SW 1271 (cell line): ENCODE measurements at places on chromosomes 3 and 15.

DNA sequence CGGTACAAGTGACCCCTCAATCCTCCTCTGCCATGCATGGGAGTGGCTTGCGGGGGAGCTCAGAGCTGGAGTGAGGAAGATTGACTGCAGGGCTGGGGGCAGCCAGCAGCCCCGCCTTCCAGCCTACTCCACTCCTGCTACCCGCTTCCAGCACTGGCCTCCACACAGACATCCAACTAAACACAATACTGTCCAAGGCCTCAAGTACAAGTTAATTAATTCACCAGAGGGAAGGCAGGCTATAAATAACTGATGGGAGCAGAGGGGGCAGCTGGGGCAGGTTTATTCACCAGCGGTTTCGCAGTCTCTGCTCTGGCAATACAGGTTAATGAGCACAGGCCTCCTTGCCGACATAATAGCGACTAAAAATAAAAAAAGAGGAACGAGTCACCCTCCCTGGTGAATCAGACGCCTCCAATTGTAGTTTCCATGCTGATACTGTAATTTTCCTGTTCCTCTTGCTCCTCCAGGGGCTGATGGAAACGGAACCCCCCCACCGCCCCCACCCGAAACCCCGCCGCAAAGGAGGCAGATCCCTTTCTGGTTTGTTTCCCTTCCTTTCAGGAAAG lies 166.4 kb upstream of the TLE3 start:
- no peak for DNase-seq

GRCh38 chr15:70127770-70128413 lies 30.2 kb upstream of the TLE3 start:
- DNase-seq, result no peak

DNA sequence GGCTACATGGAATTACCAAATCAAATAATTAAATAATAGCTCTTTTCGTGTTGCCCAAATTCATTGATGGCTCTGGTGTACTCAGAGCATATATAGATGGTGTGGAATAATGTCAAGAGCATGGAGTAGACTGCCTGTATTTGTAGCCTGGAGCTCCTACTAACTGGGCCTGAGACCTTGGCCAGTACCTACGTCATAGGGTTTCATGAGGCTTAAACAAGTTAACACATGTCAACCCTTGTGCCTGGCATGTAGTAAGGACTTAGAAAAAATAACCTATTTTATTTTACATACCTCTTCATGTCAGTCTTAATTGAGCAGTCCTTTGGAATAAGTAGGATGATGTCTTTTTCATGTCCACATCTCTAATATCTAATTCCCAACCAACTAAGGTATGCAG lies 223.7 kb upstream of the DPH6 start:
- DNase-seq, result no peak

DNA sequence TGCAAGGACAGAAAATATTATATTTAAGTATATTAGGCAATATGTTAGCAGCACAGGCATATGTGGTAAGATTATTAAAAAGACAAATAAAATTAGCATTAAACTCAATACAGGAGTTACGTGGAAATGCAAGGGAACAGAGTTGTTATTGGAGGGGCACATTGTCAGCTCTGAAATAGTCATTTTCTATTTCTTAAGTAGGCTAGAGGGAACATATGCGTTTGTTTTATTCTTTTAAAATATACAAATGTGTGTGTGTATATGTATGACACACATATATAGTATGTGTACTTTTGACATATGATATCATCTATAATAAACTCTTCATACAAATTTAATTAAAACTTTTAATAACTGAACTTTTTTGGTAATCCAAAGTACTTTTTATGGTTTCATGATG lies 22.8 kb upstream of the VEPH1 start:
- no peak for DNase-seq

DNA sequence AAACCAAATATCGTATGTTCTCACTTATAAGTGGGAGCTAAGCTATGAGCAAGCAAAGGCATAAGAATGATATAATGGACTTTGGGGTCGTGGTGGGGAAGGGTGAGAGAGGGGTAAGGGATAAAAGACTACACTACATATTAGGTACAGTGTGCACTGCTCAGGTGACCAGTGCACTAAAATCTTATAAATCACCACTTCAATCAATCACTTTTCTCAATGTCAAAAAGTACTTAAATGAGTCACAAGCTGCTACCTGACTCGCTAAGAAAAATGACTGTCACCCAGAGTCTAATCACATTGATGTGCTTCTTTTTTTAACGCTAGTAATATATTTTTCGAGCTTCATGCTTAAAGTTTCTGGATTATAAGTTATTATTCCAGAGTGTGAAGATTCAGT lies 95.5 kb downstream of the CBLB start:
- DNase-seq, result no peak

GRCh38 chr3:114333923-114334240 lies 40.1 kb downstream of the TIGIT start:
- no peak for DNase-seq

DNA sequence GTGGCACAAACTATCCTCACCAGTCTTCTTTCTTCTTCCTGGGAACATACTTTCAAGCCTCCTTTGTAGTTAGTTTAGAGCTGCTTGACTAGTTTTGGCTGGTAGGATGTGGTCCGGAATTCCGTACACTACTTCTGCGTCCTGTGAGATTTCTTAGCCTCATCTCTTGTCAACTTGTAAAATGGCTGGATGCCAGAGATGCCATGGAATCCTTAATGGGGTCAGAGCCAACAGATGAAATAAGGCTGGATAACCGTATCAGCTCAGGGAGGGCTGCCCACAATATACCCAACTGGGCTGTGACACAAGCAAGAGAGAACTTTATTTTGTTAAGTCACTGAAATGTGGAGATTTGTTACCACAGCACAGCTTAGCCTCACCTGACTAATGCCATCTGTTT lies 466.9 kb upstream of the MDFIC2 start:
- no peak for DNase-seq

DNA sequence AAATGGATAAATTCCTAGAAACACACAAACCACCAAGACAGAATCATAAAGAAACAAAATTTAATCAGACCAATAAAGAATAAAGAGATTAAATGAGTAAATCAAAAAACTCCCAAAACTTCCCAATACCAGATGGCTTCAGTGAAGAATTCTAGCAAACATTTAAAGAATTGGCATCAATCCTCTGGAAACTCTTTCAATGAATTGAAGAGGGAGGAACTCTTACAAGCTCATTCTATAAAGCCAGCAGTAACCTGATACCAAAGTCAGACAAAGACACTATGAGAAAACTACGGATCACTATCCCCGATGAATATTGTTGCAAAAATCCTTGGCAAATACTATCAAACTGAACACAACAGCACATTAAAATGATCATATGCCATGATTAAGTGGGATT lies 81.9 kb upstream of the SLCO2A1 start:
- DNase-seq, result no peak

DNA sequence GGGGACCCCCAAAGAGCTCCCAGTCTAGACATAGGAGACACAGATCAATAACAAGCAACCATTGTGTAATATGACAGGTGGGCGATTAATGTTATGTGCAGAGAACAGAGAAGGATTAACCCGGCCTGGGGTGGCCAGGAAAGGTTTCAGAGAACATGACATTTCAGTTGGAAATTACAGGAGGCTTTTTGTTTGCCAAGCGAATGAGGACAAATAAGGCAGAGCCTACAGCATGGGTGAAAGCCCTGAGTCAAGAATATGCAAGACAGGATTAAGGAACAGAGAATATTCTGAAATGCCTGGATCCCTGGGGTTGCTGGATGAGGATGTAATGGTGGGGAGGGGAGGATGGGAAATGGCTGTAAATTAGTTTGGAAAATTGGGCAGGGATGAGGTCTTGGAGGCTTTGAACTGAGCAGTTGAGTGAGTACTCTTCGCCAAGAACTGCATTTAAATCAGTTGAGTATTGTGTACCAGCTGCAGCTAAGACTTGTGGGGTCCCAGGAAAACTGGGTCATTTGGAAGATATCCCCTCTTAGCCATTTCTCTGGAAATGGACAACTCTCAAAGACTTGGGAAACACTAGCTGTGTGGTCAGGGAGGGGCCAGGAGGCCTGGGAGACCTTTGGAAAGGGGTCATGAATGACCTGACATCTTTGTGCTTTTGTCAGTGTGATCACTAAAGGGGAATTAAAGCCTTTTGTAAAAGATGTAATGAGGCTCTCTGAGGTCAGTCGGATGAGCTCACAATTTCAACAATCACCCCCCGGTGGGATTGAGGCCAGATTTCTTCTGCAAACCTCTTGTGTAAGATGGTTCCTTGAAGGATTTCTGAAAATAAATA lies 198.6 kb upstream of the NR2E3 start:
- DNase-seq, result no peak

- DNase-seq, result no peak
These were observed 906.0 kb upstream of the ALCAM start for GRCh38 chr3:104460477-104461406.

- no peak for DNase-seq
These were observed 95.8 kb upstream of the CTDSPL start for GRCh38 chr3:37765591-37766488.

DNA sequence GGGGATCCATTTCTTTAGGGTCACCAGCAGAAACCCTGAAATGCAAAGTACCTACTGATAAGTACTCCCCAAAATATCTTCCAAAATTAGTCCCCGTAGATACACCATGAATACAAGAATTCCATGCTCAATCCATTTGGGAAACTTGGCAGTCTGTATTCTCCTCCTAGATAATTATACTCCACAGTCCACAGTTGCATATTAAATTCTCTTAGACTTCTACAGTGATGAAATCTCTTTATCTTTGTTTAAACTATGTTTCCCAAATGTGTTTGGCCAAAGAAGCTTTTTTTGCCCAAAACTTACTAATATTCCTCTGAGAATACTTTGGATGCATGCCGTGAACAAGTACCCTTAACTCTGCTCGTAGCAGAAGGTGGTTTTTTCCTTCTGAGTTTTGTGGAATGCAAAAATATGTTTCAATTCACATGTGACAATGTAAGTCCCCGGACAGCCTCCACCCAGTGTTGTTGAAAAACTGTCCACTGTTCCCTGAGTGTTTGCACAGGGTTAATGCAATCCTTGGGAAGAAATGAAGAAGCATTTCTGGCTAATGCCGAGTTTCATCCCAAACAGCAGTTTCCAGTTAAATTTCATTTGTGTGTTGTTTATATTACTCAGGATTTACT lies 126.7 kb downstream of the ARNT2 start:
- no peak for DNase-seq

- DNase-seq, result no peak
These were observed 528.8 kb downstream of the UNC13C start for GRCh38 chr15:54506977-54507524.

DNA sequence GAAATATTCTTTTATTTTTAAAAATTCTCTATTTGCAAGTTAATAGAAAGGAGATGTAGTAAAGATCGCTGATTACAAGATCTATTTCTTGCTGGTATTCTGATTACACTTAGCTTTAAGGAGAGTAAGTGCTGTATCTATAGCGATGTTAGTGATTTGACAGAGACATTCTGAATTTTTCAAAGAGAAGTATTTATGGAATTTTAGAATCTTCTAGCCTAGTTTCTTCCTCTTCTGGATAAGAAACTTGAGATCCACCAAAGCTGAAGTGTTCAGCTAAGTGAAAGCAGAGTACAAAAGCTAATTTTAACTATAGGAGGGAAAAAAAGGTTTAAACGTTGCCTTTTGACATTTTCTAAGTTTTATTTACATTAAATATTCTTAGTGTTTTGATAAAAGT lies 72.1 kb upstream of the RARB start:
- no peak for DNase-seq

DNA sequence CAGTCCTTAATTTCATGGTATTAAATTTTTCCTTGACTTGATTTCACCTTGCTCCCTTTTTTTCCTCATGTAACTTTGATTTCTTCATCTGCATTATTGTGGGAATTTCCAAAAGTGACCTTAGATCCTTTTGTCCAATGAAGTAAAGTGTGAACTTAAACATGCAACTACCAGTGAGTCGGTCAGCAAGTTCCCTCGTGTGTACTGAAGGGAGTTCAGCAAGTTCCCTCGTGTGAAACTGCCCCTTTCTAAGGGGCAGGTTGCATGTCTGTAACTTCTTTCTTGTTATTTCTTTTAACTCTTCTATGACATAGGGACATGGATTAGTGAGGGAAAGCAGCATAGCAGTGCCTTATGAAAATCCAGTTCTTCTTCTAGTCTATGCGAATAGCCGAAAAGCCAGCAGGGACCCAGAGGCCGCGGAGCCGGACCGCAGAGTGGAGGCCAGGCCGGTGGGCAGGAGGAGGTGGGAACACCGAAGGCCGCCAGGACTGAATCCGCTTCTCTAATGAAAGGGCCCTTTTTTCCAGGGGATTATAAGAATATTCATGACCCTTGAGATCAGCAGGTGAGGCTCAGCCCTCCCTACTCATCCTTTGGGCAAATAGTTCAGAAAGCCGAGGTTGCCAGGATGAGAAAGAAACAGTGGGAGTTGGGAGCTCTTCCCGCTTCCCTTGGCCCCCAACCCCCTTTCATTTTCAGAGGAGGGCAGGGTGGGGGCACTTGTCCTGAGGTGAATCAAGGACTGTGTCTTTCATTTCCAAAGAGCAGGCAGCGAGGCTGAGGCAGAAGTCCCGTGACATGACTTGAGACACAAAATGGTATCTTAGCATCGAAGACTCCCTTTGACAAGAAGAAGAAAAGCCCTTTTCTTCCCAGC lies 117.5 kb downstream of the OPA1 start:
- DNase-seq, result no peak

- no peak for DNase-seq
These were observed 81.1 kb upstream of the SLC4A7 start for GRCh38 chr3:27565201-27565852.

DNA sequence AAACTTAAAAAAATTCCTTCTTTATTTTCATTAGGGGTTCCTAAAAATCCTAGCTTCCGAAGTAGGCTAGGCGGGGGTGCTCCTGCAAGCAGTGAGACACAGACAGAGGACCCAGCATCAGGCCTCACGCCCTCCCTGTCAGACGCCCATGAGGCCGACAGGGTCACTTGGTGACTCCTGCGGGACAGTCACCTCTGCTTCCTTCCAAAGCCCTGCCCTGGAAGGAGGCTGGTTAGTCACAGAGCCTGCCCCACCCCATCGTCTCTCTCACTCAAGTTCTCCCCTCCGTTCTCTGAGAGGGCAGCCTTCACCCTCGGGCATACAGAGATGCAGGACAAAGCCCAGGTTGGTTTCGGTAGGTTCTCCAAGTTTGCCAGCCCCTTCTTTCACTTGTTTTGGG lies 38.6 kb downstream of the EHD4 start:
- peak; percentile 39 for DNase-seq

GRCh38 chr15:90864507-90864906 lies 3.9 kb upstream of the FURIN start:
- no peak for DNase-seq

GRCh38 chr15:61474796-61475195 lies 245.7 kb upstream of the RORA start:
- no peak for DNase-seq

DNA sequence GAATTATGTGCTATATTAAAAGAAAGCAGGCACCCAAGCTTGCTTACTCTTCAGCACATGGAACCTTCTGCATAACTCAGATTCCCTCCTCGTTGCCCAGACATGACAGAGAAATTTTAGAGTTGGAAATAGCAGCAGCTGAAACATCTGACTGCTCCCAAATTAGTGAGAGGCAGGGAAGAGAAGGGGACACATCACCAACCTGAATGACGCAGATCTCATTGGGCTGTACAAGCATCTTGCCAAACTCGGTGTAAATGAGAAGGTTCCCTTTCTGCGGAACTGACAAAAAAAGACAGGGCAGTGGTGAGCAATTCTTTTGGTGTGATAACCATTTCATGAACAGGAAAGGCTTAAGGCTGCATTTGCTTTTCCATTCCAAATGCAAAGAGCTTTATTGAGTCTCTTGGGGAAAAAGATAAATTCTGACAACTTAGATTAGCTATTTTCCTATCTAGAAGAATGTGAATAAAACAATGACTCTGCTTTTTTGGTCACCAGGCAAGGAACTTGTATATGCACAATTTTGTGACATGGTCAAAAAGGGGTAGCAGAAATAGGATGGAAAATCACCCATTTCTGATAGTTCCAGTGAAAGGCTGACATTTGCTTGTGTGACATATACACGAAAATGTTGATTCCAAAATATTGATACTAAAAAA lies 35.1 kb downstream of the HGD start:
- no peak for DNase-seq
